ENCODE measurements at places on chromosomes 6 and 20.

- no peak for DNase-seq
These were observed 13.7 kb downstream of the NEDD9 start for GRCh38 chr6:11218538-11219399.

- no peak for DNase-seq
These were observed 720.0 kb downstream of the EYS start for GRCh38 chr6:64987066-64987465.

DNA sequence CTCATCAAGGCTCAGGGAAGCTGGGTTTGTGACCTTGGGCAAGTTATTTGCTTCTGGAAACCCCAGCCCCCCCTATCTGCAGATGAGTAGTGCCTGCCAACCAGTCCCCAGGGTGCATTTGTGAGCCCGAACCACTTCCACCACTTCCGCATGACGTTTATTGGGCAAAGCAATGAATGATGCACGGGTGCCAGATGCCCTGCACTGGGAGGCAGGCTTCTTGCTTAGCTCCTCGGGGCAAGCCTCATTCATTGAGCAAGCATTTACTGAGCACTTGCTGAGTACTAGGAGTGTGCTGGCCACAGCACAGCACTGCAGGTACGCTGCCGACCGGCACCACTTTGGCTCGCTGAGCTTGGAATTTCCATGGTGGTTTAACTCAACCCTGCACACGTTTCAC is 60.2 kb downstream of the GNAS-AS1 start:
- no peak for DNase-seq

GRCh38 chr6:46014511-46015118 is 1.0 kb downstream of the CLIC5 start:
- DNase-seq: no peak

- DNase-seq: no peak
These were observed 52.8 kb downstream of the MAP3K4 start for GRCh38 chr6:161044335-161044734.

GRCh38 chr6:75747152-75747992 is 1.7 kb upstream of the MYO6 start:
- no peak for DNase-seq

DNA sequence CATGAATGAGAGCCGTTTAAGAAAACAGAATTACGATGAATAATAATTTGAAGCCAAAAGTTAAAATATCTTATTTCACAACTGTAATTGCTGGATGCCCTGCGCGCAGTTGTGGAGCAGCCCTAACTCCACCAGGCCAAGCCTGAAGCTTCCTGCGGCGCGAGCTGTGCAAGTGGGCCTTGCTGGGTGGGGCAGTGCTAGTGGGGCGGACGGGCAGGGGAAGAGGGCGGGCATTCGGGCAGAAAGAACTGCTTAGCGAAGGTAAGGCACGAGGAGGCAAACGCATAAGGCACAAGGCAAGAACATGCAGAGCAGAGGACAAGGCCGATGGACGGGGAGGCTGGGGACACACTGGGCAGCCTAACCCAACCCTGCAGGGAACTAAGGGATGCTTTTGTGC is 2.3 kb downstream of the HLA-DQB2 start:
- DNase-seq: no peak

DNA sequence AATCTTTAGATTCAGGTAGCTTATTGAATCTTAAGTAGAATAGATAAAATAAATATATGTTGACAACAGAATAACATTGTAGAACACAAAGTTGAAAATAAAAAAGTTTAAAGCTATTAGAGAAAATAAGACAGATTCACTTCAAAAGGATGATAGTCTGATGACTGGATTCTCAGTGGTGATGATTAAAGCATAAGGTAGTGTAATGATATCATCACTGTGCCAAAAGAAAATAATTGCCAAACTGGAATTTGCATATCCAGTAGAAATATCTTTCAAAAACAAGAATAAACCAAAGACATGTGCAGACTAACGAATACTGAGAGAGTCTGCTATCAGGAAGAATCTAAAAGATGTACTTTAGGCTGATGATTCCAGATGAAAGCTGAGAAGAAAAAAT is 30.2 kb downstream of the ENPP1 start:
- DNase-seq: no peak

GRCh38 chr6:108656836-108657235 is 96.1 kb downstream of the FOXO3 start:
- DNase-seq: no peak

DNA sequence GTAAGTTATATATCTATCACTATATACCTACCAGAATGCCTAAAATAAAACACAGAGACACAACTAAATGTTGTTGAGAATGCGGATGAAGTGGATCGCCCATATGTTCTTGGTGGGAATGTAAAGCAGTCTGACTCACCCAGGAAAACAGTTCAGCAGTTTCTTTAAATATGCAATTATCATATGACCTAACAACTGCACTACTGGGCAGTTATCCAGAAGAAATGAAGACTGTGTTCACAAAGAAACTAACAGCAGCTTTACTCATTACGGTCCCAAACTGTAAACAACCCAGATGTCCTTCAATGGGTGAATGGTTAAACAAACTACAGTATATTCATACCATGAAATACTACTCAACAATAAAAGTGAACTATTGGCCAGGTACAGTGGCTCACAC is 14.3 kb upstream of the ZC3H12D start:
- no peak for DNase-seq

DNA sequence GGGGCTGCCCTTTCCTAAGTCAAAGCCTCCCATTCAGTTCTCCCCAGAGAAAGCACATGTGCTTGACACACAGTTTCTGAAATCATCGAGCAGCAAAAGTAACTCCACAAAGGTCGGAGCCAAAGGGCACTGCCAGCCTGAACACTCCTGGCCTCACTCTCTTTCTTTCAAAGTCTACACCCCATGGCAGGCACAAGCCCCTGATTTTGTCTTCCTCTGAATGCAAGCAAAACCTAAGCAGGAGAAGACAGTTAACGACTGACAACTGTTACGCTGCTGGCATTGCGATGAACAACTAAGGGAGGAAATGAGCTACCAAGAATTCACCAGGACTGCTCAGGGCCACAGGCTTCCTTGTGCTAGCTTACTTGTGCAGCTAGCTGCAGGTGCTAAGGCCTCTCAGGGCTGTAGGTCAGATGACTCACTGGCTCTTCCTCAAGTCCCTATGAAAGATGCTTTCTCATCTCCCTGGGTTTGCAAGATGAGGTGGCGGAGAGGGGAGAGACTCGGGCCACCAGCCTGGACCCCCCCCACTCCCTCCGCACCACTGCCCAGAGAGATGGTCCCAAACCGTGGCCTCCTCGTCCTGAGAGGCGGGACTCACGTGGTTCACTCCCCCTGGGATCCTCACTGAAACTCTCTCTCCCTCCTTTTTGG is 208.2 kb downstream of the DLL1 start:
- DNase-seq: no peak

DNA sequence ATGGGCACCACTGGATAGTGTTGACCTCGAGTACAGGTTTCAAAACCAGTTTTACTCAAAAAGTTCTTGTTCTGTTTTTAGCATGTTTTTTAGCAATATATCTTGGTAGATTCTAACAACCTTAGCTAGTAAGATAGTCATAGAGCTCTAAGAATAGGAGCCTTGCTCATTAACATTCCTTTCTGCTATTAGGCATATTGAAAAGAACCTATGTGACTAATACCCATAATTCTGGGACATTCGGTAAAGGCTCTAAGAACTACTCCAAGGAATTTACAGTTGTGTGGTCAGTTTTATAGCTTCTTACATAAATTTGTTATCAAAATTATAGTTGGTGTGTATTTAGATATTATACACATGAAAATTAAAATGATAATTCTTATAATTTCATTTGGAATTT is 11.6 kb downstream of the SLC9A8 start:
- DNase-seq: no peak

DNA sequence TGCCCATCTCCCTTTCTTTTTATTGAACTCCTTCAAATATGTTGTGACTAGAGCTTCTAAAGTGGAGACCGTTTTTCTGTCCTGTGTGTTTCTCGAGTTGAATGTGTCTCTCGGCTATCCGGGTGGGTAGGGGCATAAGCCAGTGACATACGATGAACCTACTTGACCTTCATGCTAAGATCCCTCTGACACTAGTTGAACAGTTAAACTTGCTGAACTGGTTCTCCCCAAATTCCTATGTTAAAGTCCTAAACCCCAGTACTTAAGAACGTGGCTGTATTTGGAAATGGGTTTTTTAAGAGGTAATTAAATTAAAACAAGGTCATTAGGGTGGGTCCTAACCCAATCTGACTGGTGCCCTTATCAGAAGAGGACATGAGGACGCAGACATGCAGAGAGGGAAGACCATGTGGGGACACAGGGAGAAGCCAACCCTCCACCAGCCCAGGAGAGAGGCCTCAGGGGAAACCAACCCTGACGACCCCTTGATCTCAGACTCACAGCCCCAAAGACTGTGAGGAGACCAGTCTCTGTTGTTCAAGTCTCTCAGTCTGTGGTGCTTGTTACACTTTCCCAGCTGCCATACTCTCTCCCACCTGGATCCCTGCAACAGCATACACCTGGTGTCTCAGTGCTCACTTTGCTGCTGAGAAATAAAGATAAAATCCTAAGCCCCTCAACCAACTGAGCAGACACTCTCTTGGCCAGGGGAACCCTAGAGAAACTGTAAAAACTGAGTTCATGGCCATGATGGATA is 208.4 kb downstream of the MYLK4 start:
- no peak for DNase-seq

- DNase-seq: no peak
These were observed 9.9 kb upstream of the BAK1 start for GRCh38 chr6:33589731-33590530.

- DNase-seq: no peak
These were observed 297.8 kb downstream of the ZFAND3 start for GRCh38 chr6:38117281-38117680.

GRCh38 chr6:55449225-55449624 is 122.0 kb downstream of the GFRAL start:
- peak; percentile 4 for DNase-seq

DNA sequence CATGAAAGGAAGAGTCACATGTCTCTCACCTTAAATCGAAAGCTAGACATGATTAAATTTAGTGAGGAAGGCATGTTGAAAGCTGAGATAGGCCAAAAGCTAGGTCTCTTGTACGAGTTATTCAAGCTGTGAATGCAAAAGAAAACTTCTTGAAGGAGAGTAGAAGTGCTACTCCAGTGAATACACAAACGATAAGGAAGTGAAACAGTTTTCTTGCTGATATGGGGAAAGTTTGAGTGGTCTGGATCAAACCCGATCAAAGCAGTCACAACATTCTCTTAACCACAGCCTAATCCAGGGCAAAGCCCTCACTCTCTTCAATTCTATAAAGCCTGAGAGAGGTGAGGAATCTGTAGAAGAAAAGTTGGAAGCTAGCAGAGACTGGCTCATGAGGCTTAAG is 1.9 kb upstream of the TPD52L1 start:
- no peak for DNase-seq

DNA sequence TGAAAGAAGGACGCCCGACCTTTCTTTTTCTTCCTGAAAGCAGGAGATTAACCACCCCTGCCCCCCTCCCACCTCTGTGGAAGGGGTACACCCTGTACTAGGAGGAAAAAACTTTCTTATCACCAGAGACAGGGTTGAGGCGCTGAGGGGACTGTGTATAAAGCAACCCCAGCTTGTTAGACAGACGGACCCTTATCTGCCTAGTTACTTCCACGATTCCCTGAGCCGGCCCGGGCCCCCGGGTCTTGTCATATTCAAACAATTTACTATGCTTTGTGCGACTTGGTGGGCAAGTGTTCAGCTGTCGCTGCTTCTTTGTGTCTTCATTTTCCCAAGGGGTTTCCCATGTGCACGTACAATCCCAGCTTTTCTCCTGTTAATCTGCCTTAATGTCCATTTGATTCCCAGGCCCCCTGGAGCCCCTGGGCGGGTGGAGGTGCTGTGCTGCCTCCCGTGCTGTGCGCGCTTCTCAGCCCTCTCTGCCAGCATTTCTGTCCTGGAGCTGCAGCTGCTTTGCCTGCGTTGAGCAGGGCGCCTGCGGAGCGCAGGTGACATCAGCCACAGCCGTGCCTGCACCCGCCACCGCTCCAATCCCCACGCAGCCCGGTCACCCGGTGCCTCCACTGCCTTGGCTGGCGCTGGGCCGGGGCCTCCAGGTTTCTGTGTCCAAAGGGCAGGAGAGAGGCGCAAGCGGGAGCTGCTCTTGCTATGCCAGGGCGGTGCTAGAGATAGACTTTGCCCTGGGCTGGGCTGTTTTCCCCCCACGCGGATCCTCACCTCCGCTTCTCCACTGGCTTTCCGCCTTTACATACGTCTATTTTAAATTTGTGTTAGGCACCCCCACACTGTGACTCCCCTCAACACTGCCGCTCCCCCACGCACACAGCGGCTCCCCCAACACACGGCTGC is 96.2 kb downstream of the TTLL2 start:
- DNase-seq: no peak
